IMR-90 (cell line): ENCODE measurements at places on chromosomes 16 and 17.
A peak's percentile ranks its signal among the peaks of the same experiment; 100 is the strongest.

GRCh38 chr17:76528156-76528527 is 9.4 kb downstream of the CYGB start:
- DNase-seq, result peak; percentile 20

DNA sequence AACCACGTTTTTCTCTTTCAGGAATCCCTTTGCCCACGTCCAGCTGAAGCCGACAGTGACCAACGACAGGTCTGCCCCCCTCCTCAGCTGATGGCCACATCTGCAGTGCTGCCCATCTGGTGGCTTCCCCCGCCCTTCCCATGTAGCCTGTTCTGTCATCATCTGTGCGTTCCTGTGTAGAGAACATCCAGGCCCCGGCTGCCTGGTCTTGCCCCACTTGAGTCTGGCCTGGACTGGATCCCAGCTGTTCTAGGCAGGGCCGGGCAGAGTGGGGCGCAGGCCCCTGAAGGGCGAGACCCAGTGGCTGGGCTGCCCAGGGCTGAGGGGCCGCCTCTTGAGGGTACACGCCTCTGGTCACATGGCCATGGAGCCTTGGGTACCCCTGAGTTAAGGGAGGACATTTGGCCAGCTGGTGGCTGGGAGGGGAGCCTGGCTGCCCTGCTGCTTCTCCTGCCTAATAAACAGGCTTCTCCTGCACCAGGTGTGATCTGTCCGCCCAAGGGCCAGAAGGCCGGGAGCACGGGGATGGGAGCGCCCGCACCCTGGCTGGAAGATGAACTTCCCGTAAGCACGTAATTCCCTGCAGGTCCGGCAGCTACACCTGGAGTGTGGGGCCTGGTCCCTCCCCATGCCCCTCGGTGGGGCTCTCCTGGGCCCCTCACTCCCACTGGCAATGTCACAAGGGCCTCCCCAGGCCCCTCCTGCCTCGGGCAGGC is 49.4 kb upstream of the PVALEF start:
- DNase-seq, result no peak

GRCh38 chr16:25089351-25089750 is 22.2 kb upstream of the LCMT1 start:
- DNase-seq, result no peak

DNA sequence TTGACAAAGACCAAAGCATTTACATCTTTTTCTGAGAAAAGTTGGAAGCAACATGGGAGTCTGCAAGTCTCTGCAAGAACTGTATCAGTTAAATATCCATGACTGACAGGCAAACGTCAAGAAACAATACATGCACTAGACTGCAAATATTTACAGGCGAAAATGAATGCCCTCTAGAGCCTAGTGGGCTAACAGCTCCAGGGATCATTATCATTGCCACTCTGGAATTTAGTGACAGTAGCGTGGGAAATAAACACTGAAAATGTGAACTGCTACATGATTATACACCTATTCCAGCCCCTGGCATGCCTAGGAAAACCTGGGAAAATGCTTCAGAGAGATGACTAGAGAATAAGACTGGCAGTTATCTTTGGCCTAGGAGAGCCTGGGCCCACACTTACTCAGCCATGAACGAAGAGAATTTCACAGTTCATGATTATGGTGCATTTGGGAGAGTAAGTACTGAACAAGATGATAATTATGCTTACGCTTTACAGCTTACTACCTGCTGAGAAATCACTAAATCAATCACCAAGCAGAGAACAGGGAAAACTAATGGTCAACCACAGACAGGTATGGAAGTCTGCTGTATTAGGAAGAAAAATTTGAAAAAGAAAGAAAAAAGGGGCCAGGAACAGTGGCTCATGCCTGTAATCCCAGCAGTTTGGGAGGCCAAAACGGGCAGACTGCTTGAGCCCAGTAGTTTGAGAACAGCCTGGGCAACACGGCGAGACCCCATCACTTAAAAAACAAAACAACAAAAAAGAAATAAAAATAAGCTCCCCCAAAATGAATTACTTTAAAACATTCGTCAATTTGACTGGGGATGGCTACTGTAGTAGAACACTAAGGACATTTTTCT is 66.6 kb upstream of the CLEC18B start:
- no peak for DNase-seq

- no peak for DNase-seq
These were observed 93.0 kb downstream of the ANKRD11 start for GRCh38 chr16:89397331-89397861.
